ENCODE measurements at places on chromosomes 5 and 9.

GRCh38 chr5:1860949-1861348 is 21.8 kb downstream of the IRX4 start:
- DNase-seq, result no peak

DNA sequence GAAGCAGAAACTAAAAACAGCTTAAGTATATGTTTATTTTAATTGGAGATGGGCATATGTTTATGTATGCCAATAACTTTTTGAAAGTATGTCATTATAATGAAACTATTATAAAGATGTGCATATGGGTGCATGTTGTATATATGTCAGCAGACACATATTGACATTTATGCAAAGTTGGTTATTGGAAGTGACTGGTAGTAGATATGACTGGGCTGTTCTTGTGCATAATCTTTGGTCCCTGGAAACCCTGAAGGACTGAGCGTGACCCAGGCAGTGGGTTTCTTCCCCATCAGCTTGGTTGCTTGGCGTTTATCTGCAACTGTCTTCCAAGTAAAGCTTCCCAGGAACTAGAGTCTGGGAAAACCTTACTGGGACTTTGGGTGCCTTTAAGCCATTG is 25.7 kb downstream of the ANKRA2 start:
- no peak for DNase-seq

- DNase-seq, result no peak
These were observed 190.9 kb downstream of the ICE1 start for GRCh38 chr5:5613261-5613990.

- no peak for DNase-seq
These were observed 12.5 kb upstream of the ZSWIM6 start for GRCh38 chr5:61319388-61320146.

DNA sequence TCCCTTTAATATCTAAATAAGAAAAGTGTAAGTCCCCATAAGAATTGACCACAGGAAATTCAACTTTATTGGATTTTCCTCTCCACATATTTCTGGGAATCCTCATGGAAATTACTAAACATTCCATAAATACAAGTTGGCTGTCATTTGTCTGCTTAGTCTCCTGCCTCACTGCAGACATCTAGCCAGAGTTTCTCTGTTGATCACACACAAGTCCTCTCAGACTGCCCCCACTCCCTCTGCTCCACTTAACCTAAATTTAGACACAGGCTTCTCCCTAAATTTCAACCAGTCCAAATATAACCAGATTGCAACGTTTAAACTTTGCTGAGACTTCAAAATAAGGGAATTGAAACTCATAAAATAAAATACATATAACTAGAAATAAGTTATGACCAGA is 982.1 kb downstream of the DTWD2 start:
- no peak for DNase-seq

- DNase-seq, result no peak
These were observed 2.2 kb downstream of the LMX1B start for GRCh38 chr9:126615791-126616447.

DNA sequence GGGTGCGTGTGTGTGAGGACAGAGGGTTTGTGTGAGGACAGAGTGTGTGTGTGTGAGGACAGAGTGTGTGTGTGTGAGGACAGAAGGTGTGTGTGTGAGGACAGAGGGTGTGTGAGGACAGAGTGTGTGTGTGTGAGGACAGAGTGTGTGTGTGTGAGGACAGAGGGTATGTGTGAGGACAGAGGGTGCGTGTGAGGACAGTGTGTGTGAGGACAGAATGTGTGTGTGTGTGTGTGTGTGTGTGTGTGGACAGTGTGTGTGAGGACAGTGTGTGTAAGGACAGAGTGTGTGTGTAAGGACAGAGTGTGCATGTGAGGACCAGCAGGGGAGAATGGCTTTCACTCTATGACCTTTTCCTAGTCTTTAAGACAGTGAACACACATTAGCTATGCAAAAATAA is 63.1 kb upstream of the UBAC1 start:
- no peak for DNase-seq

- no peak for DNase-seq
These were observed 74.7 kb downstream of the COL27A1 start for GRCh38 chr9:114230068-114230467.

GRCh38 chr5:100004969-100005368 is 530.2 kb upstream of the FAM174A start:
- peak; percentile 64 for DNase-seq

DNA sequence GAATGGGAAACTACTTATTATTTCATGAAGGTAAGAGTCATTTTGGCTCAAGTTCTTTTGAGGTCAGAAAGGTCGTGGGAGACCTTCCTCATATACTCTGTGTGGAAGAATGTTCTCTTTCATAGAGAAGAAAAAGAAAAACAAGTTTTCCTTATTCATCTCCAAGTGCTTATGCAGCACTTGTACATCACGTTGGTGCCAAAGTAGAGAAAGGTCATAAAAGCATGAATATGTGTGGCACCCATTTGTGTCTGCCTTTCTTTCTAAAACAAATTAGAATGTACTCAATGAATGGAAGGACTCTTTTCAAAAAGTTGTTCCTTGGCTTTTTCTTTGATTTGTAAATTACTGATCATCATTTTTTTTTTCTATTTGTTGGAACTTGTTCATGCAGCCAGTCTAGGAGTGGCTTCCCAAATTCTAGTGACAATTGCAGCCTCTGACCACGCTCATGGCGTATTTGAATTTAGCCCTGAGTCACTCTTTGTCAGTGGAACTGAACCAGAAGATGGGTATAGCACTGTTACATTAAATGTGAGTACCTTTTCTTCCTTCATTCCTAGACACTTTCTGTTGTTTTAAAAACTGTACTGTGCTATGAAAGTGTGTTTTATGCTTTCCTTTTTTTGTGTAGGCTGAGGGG is 122.4 kb downstream of the ADGRV1 start:
- no peak for DNase-seq

DNA sequence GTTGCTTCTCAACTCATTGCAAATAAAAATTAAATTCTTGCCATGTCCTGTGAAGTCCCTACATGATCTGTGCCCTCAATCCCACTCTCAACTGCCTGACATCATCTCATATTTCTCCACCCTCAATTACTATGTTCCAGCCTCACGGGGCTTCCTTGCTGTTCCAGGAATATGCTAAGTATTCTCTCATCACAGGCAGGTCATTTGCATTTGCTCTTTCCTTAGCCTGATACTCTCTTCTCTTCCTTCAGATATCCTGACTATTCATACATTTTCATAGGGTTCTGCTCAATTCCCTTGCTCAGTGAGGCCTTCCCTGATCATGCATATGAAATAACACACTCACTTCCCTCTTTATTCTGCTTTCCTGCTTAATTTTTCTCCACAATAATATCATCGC is 135.1 kb upstream of the DAB2 start:
- DNase-seq, result no peak

DNA sequence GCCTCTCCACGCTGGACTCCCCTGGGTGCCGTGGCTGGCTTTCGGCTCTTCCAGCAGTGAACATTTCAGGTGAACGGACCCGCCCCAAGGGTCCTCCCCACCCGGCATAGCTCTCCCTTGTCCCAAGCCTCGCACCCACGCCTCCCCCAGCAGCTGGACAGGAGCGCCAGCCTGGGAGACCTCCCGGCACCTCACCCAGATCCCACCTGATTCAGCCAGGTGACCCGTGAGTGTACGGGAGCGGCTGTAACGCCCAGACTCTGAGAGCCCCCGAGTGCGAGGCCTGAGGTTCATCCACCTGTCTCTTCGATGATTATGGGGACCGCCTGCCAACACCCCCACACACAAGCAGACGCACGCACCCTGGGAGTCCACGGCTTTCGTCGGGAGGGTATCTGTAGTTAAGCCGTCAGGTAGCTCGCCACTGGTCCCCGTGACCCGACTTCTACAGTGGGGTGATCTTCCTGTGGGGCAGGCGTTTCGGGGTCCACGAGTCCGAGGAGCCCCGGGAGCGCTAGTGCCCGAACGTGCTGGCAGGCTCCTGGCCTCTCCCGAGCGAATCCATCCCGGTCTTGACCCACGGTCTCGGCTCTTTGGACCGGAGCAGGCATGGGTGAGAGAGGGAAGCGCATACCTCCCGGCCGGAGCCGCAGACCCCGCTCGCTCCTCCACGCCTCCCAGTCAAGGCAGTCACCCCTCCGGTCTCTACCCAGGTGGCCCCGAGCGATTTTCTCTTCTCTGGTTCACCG is 14.9 kb downstream of the TRIM7 start:
- DNase-seq, result no peak

- no peak for DNase-seq
These were observed 36.5 kb downstream of the HABP4 start for GRCh38 chr9:96486386-96487028.

DNA sequence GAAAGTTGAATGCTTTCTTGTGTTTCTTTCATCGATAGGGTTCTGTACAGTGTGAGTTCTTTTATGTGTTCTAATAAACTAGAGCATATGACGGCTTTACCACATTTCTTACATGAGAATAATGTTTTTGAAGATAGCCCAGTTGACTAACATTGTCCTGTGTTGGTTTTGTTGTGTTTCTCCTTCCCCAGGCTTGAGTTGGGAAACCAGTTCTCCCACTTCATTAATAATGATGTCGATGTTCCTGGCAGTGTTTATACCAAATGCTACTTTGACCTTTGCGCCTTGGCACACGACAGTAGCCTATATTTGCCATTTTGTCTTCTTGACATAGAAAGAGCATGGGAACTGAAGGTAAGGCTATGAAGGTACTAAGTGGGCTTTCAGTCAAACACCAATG is 14.4 kb upstream of the ZNF782 start:
- no peak for DNase-seq

DNA sequence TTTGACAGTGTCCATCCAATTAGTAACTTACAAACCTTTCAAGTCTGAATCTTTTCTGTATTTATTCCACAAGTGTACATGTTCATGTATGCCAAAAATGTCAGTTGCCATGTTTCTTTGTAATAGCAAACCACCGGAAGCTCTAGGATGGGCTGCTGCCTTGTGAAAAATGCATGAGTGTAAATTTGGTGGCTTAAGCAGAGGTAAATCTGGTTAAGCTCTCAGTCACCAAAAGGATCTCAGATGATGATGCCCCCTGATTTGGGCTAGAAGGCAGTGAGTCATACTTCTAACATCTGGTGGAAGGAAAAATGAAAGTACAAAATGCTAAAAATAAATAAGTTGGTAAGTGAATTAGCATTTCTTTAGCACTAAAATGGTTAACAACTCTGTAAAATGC is 567.5 kb downstream of the ELAVL2 start:
- no peak for DNase-seq

DNA sequence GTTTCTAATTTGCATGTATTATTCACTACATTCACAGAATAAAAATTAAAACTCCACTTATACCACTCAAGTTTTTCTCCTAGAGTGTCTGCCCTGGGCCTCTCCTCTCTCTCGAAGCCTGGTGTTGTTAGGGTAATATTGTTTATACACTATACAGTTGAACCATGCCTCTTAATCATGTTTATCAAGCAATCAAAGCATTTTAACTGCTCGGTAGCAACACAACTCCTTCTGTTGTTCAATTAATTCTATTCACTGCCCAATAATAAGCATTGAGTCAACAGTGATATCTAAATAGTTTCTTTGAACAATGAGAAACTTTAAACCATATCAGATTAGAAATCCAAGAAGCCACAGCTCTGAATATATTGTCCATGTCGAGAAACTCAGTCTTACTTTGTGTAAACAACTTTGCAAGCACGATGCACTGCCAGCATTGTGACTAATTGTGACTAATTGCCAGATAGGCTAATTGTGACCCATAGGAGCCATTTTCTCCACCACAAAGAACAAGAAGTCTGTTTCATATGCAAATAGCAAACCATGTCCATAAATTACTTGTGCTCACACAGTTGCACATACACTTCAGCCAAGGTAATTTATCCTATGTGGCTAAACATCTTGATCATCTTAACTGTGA is at the start of gene DNAH5:
Gene DNAH5, minus strand, starts transcription at position 129 of the 640 bp plus-strand sequence. CDS start 250 bp downstream, outside the sequence.
- DNase-seq, result peak; percentile 84

DNA sequence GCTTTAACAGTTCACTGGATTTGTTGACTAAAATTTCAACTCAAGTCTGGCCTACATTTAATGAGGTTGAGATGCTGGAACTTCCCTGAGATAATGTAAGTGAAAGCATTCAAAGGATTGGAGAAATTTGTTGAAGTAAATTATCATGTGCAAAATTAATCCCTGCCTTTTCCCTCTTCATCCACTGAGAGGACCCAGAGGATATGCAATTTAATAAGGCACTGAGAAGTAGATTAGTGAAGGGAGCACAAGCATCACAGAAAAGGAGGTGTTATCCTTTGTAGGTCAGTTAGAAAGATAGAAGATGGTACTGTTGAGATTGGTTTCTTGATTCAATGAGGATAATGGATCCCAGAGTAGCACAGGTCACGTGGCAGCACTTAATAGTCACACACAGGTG is 42.6 kb upstream of the ANKRD31 start:
- no peak for DNase-seq

GRCh38 chr5:113394658-113395057 is 40.1 kb downstream of the TSSK1B start:
- DNase-seq, result no peak

DNA sequence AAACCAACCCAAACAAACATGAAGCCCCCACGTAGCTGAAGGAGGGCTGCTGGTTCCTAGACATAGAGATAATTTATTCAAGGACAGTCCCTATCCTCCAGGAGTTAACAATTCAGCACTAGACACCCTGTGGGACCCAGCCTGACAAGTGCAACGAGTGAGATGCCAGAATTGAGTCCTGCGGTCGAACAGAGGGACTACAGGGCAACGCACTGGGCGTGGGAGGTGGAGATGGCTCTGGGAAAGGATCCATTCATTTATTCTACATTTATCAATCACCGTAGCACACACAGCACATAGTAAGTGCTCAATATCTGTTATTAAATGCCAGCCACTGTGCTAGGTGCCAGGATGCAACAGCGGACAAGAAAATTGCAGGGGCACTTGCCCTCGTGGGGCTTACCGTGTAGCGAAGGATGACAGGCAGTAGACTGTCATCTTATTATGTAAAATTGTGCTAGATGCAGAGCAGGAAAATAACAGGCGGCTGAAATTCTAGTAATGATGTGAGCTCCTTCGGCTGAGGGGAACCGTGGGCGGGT is 855 bp upstream of the ARHGAP26 start:
- no peak for DNase-seq

- DNase-seq, result no peak
These were observed 78.9 kb downstream of the SEMA4D start for GRCh38 chr9:89418882-89419640.

DNA sequence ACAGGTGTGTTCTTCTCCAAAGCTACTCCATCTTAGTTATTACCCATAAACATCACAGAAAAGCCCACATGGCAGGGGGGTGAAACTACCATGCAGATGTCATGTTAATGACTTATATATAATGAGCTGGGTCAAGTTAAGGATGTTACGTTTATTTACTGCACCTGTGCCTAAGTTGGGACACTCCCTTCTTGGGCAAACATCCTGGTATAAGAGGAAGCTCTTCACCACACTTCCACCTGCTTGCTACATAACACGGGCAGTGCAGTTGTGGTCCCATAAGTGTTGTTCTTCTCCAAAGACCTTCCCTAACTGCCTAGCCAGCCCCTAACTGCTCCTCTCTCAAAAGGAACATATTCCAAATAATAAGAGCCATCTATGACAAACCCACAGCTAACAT is 9.3 kb upstream of the ZCCHC9 start:
- no peak for DNase-seq
